ENCODE measurements at places on chromosomes 1 and 21.

DNA sequence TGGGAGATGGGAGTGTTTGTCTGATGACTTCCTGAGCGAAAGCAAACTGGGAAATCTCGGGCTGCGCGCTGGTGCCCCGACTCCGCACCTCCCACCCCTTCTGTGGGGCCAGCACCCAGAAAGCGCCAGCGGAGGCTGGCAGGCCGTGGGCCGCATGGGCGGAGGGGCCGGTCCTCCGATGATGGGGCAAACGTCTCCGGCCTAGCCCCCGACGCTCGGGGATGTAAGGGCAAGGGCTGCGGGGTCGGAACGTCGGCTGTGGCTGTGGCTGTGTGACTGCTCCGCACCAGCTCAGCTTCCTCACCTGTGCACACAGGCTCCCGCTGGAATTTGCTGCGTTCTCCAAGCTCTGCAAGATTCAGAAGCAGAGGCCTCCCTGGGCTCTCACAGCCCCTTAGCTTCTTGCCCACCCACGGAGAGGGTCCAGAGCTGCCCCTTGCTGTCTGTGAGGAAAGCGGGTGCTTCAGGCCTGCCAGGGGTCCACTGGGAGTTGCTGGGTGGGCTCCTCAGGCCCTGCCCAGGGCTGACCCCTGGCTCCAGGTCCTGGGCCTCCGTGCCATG lies 35.0 kb downstream of the COL18A1 start:
- no peak for DNase-seq

DNA sequence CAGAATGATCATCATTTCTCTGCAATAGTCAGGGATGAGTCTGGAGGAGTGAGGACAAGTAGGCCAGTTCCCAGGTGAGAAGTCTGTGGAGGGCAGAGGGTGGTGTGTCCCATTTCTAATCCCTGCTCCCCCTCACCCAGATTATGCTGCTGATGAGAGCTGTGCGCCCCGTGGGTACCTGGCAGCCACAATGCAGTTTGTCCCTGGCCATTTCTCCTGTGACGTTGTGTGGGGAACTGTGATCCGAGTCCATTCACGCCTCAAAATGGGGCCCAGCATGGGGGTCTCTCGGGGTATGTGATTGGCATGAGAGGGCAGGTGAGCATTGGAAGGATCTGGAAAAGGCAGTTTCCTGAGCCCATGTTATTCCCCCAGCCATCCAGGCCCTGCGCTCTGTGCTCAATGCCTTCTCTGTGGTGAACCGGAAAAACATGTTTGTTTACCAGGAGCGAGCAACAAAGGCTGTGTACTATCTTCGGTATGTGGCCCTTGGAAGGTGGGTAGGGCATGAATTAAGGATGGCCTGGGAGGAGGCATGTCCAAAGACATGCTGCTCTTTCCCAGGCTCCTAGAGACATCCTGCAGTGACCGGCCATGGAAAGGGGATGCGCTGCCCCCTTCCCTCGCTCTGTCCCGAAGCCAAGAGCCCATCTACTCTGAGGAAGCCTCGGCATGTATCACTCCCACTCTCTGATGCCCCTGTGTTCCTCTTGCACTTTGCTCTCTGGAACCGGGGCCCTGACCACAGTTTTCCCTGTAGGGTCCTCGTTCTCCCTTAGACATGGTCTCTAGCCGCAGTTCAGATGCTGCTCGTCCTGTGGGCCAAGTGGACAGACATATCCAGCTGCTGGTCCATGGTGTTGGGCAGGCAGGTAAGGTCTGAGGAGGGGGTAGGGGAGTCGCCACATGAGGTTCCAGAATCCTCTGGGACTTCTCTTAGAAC lies 16.4 kb downstream of the HYI start:
- no peak for DNase-seq

DNA sequence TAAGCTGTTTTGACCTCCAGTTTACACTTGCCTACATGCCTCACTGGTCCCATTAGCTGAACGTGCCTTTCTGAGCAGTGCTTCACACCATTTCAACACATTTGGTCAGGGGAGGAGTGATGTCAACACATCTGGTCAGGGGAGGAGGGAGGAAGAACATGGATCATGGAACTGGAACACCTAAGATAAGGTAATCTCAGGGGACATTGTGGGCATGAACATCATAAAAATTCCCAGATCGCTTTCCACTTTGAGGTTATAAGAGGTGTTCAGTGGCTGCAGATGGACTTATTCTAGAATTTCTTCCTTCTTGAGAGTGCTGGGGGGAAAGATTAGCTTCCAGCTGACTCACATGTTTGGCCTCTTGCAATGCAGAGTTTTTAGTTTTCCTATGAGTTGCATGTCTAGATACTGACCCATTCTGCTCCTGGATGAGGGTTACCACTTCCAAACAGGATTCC lies 2.0 kb downstream of the QSOX1 start:
- peak; percentile 59 for DNase-seq

DNA sequence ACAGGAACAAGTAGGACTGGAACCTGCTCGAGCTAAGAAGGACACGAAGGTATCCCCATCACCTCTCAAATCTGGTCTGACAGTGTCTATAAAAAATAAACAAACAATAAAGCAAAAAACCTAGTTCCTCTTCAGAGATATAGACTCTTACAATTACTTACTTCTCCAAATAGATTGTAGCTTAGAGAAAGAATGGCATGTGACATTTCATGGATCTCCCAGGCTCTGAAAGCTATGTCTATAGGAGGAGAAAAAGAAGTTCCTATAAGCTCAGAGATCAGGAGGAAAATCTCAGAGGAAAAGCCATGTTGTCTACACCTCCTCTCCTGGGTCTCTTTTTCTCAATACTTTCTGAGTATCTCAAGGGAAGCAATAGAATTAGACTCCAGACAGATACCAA lies 12.3 kb upstream of the OR10J5 start:
- DNase-seq: no peak

DNA sequence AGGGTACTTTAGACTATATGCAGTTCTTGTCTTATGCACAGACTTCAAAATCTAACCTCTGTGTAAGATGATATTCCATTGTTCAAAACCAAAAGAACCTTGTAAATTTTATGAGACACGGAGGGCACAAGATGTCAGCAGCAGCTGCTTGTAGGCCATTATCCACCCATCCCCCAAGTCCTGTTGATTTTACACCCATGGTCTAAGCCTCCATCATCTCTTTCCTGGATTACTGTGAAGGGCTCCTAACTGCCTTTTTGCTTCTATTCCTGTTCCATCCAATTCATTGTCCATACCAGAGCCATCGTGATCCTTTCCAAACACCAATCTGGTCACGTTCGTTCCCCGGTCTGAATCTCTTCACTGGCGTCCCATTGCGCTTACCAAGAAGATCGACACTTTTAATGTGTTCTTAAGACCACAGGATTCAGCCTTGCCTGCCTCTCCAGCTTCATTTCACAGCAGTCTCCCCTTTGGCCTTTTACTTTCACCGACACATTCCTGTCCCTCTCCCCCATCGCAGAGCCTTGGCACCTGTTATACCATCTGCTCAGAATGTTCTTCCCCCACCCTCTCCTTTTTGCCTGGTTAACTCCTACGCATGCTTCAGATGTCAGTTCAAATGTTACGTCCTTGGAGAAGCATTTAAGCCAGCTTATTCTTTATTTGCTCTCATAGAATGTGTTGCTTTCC lies 107.3 kb upstream of the POU3F1 start:
- no peak for DNase-seq

- no peak for DNase-seq
Measured at GRCh38 chr1:243559575-243560162, 290.4 kb downstream of the AKT3 start.

DNA sequence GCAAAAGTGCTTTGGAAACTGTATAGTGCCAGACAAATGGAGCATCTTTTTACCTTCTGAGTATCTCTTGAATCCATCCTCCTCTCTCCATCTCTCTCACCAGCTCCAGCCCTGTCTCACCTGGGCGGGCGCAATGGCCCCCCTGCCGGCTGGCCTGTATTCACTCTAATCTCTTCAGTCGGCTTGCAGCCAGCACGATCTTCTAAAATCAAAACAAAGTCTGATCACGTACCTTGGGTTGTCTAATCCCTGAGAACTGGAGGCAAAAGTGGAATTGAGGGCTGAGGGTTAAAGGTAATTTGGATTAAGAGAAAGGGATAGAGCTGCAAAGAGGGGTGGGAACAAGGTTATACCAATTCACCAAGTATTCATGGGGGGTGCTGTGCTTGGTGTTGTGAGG lies 46.0 kb upstream of the LRRN2 start:
- no peak for DNase-seq

GRCh38 chr1:109472779-109473178 lies 6.4 kb downstream of the SYPL2 start:
- DNase-seq: no peak

GRCh38 chr1:61083013-61083806 lies 849 bp downstream of the NFIA start:
- no peak for DNase-seq

- no peak for DNase-seq
Measured at GRCh38 chr1:62849031-62849430, 65.1 kb downstream of the ATG4C start.

DNA sequence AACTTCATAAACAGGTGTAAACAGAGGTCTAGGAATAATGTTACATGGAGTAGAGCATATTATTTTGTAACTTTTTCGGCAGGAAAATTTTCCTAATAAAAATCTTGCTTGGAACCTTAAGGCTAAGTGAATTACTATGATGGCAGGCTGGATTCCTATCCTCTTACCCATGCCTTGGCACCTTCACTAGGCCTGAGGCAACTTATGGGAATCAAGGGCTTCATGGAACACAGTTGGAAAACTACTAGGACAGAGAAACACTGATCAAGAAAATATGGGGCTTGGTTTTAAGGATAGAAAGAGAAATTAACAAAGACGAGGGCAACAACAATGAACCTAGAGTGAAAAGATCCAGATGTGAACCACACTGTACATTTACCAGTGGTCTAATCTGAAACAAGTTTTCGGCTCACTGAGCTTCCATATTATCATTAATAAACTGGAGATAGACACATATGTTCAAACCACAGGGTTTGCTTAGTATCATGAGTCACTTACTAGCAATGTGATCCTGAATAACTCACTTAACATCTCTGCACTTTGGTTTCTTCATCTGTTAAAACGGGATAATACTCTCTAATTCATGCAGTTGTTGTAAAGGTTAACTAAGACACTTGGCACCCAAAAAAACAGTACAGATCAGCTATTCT lies 68.5 kb downstream of the GPATCH2 start:
- DNase-seq: peak; percentile 80

GRCh38 chr1:155695072-155695471 lies 6.2 kb downstream of the DAP3 start:
- DNase-seq: no peak

GRCh38 chr21:15250384-15250783 lies 185.6 kb upstream of the NRIP1 start:
- peak; percentile 53 for DNase-seq

DNA sequence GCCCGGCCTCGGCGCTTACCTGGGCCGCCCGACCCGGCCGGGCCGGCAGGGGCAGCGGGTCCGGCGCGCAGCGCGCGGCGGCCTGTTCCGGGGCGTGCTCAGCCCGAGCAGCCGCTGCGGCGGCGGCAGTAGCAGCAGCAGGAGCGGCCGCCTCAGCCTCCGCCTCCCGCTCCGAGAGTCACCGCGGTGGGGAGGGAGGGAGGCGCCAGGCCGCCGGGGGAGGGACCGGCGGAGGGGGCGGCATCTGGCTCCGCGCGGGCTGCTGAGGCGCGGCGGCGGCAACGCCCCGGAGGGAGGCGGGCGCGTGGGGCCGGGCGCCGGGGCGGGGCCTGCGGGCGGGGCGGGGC lies at the start of gene CTNNBIP1:
CTNNBIP1 (minus strand) TSS at position 194 of the 347 bp plus-strand sequence. CDS start 38,205 bp downstream, outside the sequence.
- no peak for DNase-seq

DNA sequence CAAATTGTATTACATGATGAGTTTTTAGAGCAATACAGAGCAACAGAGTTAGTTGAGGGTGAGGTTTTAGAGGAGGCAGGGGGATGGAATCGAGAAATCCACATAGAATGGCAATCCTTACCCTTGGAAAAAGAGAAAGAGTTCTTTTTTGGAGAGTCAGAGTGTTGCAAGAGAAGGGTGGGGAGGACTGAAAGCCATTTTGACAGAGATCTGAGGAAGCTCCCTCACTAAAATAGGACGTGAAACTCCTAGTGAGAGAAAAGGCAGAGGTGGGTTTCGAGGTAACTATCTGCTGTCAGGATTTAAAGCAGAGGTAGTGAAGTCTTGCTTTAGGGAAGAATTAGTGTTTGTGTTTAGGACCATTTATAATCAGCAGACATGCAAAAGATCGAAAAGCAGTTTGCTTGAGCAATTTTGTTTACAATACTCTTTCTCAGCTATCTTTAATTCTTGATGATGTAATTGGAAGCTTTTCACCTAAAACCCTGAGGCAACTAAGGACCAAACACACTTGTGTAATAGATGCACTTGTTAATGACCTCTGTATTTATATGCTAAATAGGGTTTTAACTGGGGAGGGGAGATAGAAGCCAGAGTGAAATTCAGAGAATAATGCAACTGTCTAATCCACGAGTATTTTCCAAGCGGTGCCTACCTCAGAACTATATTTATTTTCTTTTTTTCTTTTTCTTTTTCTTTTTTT lies 20.0 kb downstream of the ADAMTS5 start:
- DNase-seq: no peak

- DNase-seq: no peak
Measured at GRCh38 chr1:6330410-6330911, 63.1 kb downstream of the ACOT7 start.

DNA sequence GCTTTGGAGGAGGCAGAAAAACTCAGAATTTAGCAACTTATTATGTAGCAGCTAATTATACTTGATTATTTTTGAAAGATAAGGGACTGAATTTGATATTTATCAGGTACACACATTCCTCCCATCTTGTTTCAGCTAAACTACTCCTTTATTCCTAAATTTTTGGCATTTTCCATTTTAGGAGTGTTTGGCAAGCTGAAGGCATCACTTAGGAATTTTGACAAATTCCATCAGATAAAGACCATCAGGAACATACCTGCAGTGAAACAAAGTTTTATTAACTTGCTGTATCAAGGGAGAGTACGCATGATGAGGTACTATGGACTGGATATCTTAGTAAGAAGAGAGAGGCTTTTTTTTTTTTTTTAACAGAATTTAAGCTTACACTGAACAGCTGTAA lies 1092.2 kb downstream of the PLA2G4A start:
- no peak for DNase-seq

- peak; percentile 31 for DNase-seq
Measured at GRCh38 chr1:92747735-92748134, 37.2 kb downstream of the EVI5 start.

- no peak for DNase-seq
Measured at GRCh38 chr1:108570128-108570527, 10.2 kb downstream of the EEIG2 start.

- DNase-seq: no peak
Measured at GRCh38 chr1:226945106-226945857, 5.2 kb downstream of the COQ8A start.

- DNase-seq: peak; percentile 53
Measured at GRCh38 chr1:183319051-183319450, 99.1 kb downstream of the NMNAT2 start.

- DNase-seq: no peak
Measured at GRCh38 chr1:8666389-8667167, 150.9 kb downstream of the RERE start.

- no peak for DNase-seq
Measured at GRCh38 chr21:44566403-44566802, 7.1 kb upstream of the KRTAP10-4 start.

- no peak for DNase-seq
Measured at GRCh38 chr1:203638950-203639349, 12.3 kb downstream of the ATP2B4 start.

All from PC-9 (cell line).